Activated T-helper 1 cell treated with anti-CD3 and anti-CD28 coated beads, Interleukin-2, amount 50 U/mL, for 16 hours (primary cell): ENCODE measurements at places on chromosomes 6 and 20.

GRCh38 chr20:5136096-5136495 lies 9.3 kb downstream of the CDS2 start:
- no peak for DNase-seq

DNA sequence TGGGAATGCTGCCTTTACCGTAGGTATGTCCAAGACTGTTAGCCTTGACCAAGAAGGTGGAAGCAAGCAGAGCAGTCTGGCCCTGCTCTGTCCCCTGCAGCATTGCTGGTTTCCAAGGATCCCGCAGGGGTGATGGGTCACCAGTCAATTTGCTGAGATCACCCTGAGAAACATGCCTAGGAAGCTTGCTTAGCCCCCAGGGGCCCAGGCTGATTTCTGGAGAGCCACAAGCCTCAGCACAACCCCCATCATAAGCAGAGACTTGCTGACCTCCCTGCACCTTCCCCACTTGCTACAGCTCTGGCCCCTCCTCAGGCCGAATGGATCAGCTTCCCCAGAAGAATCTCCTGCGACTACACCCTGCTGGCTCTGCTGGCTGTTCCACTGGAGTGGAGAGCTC lies 21.5 kb downstream of the ARHGAP40 start:
- no peak for DNase-seq

- DNase-seq, result no peak
Measured at GRCh38 chr6:165662749-165663376, at the start of gene PDE10A. TSS of gene PDE10A (minus strand) at chr6:165663241. CDS start at chr6:165662811, 430 bp downstream.

DNA sequence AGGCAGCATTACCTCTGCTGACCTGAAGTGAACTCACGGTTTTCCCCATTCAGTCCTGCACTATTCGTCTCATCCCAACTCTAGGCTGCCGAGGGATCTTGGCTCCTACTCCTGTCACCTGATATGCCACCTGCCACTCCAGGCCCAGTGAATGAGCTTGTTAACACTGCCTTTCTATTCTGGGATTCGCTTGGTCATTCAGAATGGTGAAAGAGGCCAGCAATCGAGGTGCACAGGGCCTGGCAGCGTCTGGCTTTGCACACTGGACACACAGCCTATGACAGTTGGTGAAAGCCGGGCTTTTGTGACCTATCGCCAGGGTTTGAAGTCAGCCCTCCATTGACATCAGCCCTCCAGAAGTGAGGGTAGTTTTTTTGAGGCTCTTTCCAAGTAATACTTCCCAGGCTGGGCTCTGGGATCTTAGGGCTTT lies 59.3 kb upstream of the MYL9 start:
- DNase-seq, result no peak

- DNase-seq, result no peak
Measured at GRCh38 chr6:40796260-40797221, 209.4 kb upstream of the LRFN2 start.

DNA sequence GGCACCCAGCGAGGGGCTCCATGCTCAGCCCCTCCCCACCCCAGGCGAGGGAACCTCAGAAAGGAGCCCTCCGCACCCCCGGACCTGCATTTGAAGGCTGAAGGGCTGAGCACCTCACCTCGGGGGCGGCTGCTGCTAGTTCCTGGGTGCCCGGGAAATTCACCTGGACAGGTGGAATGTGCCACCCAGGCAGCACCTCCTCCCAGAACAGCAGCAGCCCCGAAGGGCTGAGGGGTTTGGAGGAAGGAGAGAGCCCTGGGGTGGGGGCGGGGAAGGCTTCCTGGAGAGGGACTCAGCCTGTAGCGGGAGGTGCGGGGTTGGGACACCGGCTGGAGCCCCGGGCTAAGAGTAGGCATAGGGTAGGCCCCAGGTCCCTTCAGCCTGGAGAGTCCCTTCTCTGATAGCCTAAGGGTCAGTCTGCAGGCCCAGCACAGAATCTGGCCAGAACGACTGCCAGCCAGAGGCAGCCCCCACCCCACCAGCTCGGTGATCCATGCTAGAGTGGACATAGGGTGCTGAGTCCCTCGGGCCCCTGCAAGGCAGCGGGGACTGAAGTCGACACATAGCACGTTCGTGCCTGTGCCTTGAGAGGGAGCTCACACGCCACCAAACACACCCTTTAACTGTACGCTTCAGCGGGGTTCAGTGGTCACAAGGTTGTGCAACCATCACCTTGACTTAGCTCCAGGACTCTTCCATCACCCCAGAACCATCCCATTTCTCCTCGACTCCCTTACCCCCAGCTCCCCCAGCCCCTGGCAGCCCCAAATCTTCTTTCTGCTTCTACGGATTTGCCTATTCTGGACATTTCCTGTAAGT lies 180.9 kb downstream of the TAF4 start:
- DNase-seq, result no peak

GRCh38 chr6:97095311-97095850 lies 170.9 kb downstream of the KLHL32 start:
- DNase-seq, result no peak

DNA sequence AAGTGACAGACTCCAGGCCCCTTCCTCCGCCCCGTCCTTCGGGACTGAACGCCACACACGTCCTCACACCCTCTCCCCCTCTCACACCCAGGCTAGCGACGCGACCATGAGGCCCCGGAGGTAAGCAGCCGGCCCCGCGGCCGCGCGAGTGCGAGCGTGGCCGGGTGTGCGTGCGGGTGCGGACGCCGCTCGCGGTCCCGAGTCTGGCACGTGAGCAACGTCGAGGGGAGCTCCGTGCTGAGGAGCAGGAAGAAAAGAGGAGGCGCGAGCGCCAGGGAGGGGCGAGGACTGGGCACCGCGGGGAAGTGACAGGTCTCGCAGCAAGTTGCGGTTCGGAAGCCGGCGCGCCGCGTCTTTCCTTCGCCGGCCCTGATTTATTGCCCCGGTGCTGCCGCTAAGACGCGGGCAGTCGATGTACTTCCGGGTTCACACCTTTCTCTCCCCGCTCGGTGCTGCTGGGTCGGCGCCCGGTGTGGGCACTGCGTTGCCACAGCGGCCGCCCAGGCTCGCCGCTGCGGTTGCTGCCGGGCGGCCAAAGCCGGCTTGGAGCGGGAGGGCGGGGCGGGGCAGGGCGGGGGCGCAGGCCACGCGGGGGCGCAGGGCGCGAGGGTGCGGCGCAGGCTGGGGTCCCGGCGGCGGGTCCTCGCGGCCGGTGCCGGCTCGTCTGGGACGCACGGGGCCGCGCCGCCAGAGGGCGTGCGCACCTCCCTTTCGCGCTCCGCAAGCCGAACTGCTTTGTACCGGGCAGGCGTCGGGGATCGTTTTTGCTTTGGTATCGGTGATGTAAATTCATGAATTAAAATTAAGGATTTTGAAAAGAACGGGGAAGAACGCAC lies 15.8 kb upstream of the LIN28B start:
- DNase-seq, result no peak

DNA sequence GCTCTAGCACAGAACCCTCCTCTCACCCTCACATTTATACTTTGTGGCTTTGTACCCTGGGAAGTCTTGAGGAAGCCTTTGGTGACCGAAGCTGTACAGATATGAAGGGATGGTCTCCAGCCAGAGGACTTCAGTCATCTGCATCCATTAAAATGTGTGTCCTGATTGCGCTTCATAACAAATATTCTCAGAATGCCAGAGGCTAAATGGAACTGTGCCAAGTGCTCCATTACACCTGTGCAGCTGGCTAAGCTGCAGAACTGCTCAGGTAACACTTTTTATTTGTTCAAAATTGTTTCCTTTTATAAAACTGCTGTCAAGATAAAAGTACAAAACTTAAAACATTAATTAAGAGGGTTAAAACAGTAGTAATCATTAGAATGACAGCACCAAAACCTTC lies 22.3 kb downstream of the TPBG start:
- no peak for DNase-seq

GRCh38 chr20:8127553-8128255 lies 4.4 kb upstream of the PLCB1 start:
- DNase-seq, result no peak

DNA sequence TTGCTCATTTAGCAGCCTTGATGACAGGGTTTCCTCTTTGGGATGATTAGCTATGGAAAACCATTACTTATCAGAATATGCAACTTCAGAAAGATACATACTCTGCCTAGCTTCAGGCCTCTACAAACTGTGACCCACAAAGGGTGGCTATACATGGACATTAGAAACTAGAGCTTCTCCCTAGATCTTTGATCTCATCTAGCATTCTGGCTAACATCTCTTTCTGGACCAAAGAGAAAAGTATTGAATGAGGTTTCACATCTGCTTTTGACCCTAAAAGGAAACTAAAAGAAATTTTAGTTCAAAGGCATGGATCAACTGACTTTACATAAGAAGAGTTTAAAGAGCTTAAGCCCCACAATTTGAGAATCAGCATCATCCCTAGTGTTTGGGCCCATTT lies 12.4 kb upstream of the HMGN3 start:
- DNase-seq, result no peak

- DNase-seq, result no peak
Measured at GRCh38 chr6:68990317-68990716, 355.2 kb downstream of the ADGRB3 start.

GRCh38 chr6:128538763-128539162 lies 18.4 kb upstream of the PTPRK start:
- DNase-seq, result no peak

DNA sequence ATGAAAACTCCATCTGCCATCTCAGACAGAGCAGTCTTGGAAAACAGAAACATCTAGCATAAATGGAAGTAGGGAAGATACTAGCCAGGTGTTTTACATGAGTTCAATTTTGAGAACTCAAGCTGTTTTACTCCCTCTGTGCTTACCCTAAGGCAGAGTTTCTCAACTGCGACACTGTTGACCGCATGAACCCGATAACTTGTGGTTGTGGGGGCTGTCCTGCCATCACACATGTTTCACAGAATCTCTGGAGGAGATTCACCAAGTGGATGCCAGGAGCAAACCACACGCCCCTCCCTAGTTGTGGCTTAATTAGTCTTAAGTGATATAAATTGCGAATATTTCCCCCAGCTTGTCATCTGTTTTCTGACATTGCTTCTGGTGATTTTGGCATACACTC lies 2.3 kb upstream of the SERPINB6 start:
- no peak for DNase-seq

DNA sequence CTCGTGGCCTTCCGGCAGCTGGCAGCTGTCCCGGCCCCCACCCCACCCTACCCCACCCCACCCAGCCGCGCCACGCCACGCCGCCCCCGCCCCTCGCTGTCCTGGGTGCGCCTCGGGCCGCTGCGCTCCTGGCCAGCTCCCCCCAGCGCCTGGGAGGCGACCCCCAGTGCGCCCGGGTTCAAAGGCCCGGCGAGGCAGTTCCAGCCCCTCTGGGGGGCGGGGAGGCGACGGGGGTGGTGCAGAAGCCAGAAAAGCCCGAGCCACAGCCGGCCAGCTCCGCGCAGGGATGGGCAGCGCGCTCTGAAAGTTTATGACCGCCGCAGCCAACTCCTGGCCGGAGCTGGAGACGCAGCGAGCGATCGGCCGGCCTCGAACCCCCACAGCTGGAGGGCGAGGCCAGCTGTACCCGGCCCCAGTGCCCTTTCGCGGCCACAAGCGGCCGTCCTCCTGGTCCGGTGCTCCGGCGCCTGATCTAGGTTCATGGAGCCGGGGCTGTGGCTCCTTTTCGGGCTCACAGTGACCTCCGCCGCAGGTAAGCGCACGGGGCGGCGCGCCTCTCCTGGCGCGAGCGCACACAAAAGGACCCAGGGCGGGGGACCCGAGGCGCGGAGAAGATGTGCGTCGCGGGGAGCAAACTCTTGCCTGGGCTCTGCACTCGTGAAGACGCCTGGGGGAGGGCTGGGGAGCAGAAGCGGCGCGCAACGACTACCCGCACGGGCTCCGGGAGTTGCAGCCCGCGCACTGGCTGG lies at the start of gene EDN3:
Gene EDN3 (plus strand): TSS at position 279 of the 749 bp plus-strand sequence. CDS start 202 bp downstream, at position 481.
- DNase-seq, result no peak

GRCh38 chr6:113122060-113122459 lies 735.1 kb upstream of the MARCKS start:
- no peak for DNase-seq

GRCh38 chr20:57998981-57999464 lies 229.4 kb downstream of the ANKRD60 start:
- no peak for DNase-seq

DNA sequence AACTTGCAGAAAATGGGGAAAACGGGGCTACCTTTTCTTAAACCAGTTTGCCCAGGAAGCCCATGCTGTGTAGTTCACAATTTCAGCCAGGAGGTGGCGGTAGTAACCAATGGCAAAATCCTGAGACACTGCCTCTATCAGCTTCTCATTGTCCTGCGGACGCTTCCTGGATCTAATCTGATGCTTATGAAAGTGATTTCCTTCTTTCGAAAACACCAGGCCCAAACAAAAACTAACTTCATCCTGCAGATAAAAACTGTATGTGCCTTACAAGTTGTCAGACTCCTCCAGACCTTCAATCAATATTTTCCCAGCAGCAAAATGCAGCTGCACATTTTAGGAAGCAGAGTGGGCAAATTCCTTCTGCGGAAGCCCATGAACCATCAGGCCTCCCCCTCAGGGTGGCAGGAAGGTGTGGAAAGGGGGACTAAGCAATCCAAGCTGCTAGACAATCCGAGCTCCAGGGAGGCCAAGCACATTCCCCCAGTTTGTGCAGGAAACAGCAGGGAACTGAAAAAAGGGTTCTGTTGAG lies 88.5 kb downstream of the LY86 start:
- DNase-seq, result peak; percentile 59

DNA sequence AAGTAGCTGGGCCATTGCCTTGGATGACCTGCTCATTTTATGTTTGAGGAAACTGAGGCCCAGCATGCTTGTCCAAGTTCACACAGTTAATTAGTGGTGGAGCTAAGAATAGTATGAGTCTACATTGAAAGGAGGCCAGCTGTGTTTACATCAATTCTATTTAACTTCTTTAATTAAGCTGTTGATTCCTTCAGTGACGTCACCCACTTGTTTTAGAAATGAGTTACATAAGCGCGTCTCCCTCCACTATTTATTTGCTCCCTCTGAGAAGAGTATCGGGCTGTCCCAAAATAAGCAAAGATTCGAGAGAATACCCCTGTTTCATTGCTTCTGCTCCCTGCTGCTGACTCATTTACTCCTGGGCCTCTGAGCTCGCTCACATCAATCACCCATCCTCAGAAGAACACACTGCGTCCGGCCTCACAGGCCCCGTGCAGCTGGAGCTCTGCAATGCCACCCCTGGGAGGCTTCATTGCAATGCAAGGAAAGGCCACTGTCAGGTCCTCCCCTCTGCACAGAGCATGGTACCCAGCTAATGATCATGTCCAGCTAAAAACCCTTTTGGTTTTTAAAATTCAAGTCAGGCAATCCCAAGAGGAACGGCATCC lies 74.8 kb upstream of the BMP2 start:
- no peak for DNase-seq

- no peak for DNase-seq
Measured at GRCh38 chr6:2741756-2742155, 9.0 kb downstream of the MYLK4 start.

GRCh38 chr6:126339796-126340609 lies at the start of gene CENPW:
TSS of gene CENPW (plus strand) at chr6:126340115. CDS start at chr6:126340274, 159 bp downstream.
- DNase-seq, result peak; percentile 73

DNA sequence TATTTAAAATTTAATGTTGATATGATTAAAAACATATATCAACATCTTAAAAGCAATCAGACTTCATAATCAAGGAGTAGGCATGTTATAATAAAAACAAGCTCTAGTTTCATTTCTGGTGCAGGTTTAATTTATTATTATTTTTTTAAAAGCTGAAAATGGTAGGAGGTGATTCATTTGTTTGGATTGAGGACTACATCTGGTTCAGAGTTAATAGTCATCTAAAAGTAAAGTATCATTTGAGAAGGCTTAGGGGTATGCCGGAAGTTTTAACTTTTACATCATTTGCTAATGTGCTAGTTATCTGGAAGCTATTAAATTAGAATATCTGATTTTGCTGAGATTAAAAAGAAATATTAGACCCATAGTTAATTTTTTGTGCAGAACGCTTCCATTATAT lies 169.5 kb upstream of the LAMA2 start:
- no peak for DNase-seq
